Stimulated activated CD8-positive, alpha-beta memory T cell treated with anti-CD3 and anti-CD28 coated beads, Interleukin-7, amount 100 ng/mL, for 48 hours (primary cell): ENCODE measurements at places on chromosomes 3 and 15.

- DNase-seq, result no peak
These were observed 343.9 kb upstream of the SUCLG2 start for GRCh38 chr3:67998281-67998680.

GRCh38 chr3:193605876-193606275 lies 12.9 kb downstream of the OPA1 start:
- DNase-seq, result peak; percentile 20

DNA sequence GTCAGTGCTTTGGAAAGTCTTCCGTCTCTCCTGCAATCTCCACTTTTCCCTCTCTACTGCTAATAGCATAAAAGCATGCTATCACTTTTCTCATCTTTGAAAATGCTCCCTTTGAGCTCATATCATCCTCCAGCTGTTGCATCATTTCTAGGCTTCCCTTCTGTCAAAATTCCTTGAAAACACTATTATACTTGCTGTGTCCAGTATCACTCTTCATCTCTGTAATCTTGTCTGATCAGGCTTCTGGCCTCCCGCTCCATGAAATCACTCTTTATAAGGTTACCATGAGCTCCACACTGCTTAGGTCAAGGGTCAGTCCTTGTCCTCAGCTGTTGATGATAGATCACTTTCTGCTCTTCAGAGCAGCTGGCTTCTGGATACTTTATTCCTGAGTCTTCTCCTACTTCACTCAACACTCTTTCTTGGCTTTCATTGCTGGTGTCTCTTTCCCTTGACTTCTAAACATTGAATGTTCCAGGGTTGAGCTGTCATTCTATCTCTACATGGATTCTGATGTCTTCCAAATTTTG lies 50.9 kb upstream of the SPTSSB start:
- no peak for DNase-seq

GRCh38 chr15:66802025-66803001 lies 100.3 kb downstream of the SMAD6 start:
- no peak for DNase-seq

- no peak for DNase-seq
These were observed 142.4 kb downstream of the TPRA1 start for GRCh38 chr3:127448161-127448561.

GRCh38 chr15:99167201-99167600 lies 62.3 kb downstream of the SYNM start:
- no peak for DNase-seq

DNA sequence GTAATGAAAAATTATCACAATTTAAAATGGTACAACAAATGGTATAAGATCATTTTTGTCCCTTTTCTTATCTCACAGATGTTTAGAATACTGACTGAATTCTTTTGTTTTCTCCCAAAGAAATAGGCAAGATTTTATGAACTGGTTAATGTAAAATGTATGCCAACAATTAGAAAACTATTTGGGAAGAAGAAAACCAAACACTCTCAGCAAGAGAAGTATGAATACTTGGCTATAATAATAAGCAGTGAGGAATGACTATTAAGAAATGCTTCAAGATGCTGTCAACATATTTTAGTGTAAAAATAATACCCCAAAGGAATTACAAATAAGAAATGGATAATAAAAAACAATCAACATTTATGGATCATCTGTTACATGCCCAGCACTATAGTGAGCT lies 18.5 kb downstream of the SHQ1 start:
- DNase-seq, result no peak

- DNase-seq, result no peak
These were observed 214.5 kb downstream of the SLC9A9 start for GRCh38 chr3:143633816-143634215.

DNA sequence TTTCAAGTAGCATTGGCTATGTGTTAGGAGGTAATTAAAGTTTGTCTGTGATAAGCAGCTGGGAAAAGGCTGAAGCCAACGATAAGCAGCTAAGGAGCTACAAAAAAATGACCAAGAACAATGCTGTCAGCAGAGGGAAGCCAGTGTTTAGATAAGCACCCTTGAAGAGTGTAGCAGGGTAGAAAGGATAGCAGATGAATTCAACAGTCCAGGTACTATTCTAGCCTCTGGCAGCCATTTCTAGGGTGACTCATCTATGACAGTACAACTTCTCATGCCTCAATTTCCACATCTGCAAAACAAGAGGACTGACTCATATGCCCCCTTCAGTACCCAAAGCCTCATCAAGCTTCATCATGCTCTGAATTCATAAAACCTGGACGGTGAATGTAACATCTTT lies 617.6 kb upstream of the UBE2E2 start:
- DNase-seq, result no peak

GRCh38 chr3:42526616-42527367 lies 24.3 kb downstream of the VIPR1 start:
- peak; percentile 45 for DNase-seq

- DNase-seq, result no peak
These were observed 35.2 kb downstream of the BDH1 start for GRCh38 chr3:197520311-197521276.

- no peak for DNase-seq
These were observed 76.2 kb downstream of the TGFBR2 start for GRCh38 chr3:30682434-30683155.

GRCh38 chr15:45397116-45397665 lies 18.8 kb upstream of the GATM start:
- no peak for DNase-seq

GRCh38 chr15:92164327-92165000 lies 229.2 kb upstream of the ST8SIA2 start:
- DNase-seq, result no peak

GRCh38 chr15:85008474-85009260 lies 27.0 kb downstream of the PDE8A start:
- no peak for DNase-seq

DNA sequence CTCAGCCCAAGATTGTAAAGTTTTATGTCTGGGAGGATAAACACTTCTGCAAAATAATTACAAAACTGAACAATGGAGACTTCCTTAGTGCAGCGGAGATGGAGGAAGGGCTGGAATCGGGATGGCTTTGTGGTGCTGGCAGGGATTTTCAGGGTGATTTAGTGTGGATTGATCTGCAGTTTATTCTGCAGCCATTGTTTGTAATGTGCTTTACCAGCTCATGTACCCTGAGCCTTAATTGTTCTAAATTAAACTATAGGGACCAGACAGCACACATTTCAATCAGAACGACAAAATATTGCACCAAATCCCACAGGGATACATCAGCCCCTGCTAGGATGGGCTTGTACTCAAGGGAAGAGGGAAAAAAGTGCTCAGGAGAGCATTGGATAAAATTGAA lies 103.2 kb upstream of the ONECUT1 start:
- no peak for DNase-seq

- DNase-seq, result no peak
These were observed 42.0 kb downstream of the ANKRD28 start for GRCh38 chr3:15755780-15756179.

DNA sequence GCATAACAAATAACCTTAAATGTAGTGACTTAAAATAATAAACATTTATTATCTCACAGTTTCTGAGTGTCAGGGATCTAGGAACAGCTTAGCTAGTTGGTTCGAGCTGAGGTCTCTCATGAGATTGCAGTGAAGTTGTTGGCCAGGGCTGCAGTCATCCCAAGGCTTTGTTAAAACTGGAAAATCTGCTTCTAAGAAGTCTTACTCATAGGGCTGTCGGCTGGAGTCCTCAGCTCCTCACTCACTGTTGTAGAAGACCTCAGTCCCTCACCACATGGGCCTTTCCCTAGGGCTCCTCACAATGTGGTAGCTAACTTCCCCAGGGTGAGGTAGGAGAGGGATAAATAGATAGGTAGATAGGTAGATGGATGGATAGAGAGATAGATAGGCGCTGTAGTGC lies 20.8 kb upstream of the SLC7A14 start:
- DNase-seq, result no peak

DNA sequence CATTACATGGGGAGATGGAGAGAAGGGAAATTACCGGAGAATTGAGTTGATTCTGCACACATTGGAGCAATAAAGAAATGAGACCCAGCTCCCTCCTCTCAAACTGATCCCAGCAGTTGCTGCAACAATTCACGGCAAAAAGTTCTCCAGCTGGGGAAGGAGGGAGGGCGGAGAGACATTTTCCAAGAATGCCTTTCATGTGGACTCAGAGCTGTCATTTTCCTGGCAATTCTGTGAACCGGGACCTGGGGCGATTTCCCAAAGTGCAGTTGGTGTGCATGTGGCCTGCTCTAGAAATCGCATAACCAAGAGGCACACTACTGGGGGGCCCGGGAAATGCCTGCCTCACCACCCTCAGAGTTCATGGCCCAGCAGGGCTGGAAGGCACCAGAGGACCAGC lies 48.7 kb upstream of the IREB2 start:
- DNase-seq, result no peak

DNA sequence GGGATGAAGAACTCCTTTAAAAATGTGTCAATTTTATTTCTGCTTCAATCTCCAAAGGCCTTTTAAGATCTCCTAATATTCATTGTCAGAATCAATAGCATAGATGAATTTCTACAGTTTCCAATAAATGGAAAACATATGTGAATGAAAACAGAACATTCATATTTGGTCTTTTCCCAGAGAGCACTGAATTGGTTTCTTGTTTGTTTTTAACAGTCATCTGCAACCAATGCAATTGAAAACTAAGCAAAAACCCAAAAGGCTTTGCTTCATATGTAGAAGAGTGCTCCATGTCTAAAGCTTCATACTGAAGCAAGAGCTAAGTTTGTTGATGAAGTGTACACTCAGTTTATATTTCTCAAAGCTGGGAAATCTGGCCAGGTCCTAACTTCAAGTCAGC lies 426.5 kb upstream of the CDIN1 start:
- DNase-seq, result no peak

GRCh38 chr3:169790687-169791429 lies 17.7 kb downstream of the MYNN start:
- DNase-seq, result no peak

- DNase-seq, result no peak
These were observed 16.9 kb downstream of the TCAIM start for GRCh38 chr3:44355362-44356033.

DNA sequence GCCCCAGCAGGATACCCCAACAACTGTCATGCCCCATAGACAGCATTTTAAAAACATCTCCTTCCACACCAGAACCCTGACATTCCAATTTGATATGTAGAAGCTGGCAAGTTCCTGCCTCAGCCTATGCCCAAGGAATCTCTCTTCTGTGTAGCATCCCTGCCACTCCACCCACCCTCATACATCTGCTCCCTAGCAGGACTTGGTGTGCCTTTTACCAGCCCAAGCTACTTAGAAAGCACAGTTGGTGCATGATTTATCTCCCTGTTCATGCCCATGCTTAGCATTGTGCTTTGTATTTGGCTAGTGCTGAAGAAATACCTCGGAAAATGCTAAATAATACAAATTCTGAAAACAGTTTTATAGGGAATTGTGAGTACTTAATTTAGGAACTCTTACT lies 236.9 kb upstream of the HES1 start:
- DNase-seq, result no peak

DNA sequence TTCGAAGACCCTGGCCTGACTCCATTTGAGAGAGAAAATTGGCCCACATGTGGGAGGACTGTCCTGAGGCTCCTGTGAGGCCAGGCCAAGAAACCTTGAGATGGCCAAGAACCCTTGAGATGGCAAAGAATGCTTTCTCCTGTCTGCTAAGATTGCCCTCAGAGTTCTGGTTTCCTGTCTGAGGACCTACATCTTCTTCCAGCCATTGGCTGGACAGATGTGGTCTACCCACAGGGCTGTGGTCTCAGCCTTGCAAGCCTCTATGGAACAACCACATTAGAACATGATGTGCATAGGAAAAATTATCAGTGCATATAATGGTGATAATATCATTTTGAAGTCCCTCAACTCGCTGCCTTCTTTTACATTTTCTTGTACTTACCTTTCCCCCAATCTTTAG lies 10.8 kb upstream of the RASA2 start:
- DNase-seq, result no peak

DNA sequence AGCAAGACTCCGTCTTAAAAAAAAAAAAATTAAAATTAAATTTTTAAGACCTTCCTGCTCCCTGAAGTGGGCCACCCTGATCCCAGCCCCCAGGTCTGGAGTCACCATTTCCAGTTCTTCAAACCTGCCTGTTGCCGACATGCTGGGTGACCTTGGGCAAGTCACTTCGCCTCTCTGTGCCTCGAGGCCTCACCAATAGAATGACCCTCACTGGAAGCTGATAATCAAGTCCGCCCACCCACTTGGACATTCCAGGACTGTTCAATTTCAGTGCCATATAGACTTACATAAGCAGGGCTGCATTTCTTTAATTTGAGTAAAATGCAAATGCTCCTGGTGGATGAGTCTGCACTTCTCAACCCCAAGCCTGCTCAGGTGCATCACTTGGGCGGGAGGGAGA lies 39.3 kb upstream of the FURIN start:
- no peak for DNase-seq

GRCh38 chr3:169260296-169260695 lies 403.2 kb downstream of the MECOM start:
- DNase-seq, result no peak

DNA sequence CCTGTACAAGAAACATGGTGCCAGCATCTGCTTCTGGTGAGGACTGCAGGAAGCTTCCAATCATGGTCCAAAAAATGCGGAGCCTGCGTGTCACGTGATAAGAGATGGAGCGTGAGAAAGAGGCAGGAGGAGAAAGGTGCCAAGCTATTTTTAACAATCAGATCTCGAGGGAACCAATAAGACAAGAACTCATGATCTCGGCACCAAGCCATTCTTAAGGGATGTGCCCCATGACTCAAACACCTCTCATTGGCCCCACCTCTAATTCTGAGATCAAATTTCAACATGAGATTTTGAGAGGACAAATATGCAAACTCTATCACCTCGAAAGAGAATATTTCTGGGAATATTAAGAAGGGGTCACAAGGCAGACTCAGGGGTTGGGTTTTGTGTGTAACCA lies 107.2 kb downstream of the PYDC2 start:
- DNase-seq, result no peak

DNA sequence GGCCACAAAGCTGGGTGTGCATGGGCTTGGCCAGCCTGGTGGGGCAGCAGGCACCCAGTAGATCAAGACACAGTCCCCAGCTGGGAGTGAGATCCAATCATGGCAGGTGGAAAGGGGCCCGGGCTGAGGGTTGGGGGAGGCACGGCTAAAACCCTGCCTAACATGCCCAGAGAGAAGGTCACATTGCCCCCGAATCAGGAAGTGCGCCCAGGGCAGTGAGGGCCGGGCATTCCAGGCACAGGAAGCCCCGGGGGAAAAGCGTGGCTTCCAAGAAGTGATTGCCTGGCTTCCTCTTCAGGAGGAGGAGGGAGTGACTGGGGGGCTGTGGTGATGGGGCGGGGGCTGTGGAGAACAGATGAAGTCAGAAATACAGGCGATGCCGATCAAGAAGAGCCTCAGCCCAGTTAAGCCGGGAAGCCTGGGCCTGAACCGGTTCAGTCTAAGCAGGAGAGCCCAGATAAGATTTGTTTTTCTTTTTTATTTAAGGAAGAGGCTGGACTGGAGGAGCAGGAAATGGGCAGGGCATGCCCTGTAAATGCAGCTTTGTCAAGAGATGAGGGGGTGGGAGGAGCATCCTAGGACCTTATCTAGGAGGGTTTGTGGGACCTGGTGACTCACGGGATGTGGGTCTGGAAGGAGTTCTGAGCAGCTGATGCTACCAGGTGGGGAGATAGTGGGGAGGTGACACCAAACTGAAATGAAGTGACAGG lies 83.9 kb downstream of the CHSY1 start:
- peak; percentile 51 for DNase-seq
